MCF 10A (cell line): ENCODE measurements at places on chromosomes 3 and 15.

GRCh38 chr3:140092848-140093536 lies 158.0 kb downstream of the CLSTN2 start:
- no peak for DNase-seq

- no peak for DNase-seq
Observed at GRCh38 chr3:805326-805725, 287.5 kb upstream of the CNTN6 start.

DNA sequence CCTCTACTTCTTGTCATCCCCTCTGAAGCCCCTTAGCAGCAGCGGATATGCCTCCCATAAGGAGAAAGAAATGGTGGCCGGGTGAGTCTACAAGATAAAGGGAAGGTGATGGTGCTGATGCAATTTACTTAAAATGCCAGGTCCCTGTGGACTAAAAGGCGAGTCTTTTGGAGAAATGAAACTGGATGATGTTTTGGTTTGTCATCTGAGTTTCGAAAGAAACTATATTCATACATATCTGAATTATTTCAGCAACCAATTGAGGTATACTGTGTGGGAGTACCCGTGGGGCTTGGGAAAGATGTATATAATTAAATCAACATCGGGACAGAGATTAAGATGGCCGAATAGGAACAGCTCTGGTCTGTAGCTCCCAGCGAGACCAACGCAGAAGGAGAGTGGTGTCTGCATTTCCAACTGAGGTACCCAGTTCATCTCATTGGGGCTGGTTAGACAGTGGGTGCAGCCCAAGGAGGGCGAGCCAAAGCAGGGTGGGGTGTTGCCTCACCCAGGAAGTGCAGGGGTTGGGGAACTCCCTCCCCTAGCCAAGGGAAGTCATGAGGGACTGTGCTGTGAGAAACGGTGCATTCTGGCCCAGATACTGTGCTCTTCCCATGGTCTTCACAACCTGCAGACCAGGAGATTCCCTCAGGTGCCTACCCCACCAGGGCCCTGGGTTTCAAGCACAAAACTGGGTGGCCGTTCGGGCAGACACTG lies 210.6 kb upstream of the CHRM5 start:
- DNase-seq = no peak

DNA sequence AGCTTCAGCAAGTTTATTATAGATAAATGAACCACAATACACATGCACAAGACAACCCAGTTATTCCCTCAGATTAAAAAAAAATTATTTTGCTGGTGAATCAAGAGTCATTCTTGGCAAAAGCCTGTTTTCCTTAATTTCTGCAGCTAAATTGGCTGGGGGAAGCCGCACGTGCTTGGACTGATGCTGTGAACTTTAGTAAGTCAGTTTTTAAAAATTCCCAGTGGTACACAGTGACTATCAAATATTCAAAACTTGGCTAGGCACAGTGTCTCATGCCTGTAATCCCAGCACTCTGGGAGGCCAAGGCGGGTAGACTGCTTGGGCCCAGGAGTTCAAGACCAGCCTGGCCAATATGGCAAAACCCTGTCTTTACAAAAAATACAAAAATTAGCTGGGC lies 23.9 kb downstream of the EHD4 start:
- DNase-seq = no peak

DNA sequence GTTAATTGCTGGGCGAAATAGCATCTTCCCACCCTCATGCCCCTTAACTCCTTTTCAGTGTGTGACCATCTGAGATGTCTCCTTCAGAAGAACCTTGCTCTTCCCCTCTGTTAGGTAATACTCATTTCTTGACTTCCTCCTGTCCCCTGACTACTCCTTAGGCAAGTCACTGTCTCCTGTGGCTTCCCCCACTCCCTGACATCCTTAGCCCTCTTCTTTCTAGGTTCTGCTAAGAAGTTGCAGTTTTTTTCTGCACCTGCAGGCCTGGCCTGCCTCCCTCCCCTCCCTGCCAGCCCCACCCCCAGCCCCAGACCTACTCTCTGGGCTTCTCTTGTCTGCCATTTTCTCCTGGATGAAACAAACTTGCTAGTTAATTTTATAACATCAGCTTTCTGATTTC lies 15.2 kb upstream of the EID1 start:
- DNase-seq = no peak

DNA sequence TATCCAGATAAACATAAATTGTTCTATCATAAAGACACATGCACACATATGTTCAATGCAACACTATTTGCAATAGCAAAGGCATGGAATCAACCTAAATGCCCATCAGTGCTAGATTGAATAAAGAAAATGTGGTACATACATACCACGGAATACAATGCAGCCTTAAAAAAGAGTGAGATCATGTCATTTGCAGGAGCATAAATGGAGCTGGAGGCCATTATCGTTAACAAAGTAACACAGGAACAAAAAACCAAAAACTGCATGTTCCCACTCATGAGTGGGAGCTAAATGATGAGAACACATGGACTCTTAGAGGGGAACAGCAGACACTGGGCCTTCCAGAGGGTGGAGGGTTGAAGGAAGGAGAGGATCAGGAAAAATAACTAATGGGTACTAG lies 79.2 kb downstream of the SH3GL3 start:
- DNase-seq = no peak

GRCh38 chr3:157444797-157445184 lies 8.1 kb downstream of the PTX3 start:
- no peak for DNase-seq

- no peak for DNase-seq
Observed at GRCh38 chr15:60079210-60079609, 75.1 kb downstream of the FOXB1 start.

- no peak for DNase-seq
Observed at GRCh38 chr3:23115171-23115877, 87.8 kb upstream of the UBE2E2 start.

GRCh38 chr15:74374648-74375302 lies 7.3 kb upstream of the CYP11A1 start:
- no peak for DNase-seq

DNA sequence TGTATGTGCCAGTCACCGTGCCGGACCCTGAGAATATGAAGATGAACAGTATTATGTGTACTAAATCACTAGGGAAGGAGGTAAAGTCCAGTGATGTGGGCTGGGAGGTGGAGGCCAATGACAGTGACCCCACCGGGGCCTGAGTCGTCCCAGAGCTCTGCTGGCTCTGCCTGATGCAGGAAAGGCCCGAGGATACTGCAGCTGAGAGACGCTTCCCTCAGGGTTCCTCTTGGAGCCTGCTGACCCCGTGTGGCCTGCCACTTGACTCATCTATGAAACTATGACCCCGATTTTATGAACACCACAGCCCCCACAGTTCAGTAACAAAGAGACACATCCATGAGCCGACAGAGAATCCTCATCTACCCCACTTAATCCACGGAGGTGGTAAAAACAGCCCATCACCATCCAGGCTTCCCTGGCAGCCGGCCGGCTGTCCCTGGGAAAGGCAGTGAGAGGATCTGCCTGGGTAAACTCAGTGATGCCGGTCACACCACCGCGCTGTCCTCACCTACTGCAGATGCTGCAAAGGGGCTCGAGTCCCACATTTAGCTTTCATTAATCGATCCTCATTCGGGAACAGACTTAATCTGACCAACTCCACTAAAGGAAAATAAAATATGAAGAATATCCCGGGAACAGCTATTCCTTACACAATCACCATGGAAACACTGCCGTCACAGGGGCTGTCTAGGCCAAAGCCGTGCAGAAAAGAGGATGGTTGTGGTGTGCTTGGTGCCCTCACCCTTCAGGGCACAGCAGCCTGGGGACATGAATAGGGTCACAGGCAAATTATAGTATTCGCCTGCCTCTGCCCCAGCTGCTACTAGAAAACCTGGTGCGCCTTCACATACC lies 82.9 kb downstream of the ARRDC4 start:
- DNase-seq = no peak

DNA sequence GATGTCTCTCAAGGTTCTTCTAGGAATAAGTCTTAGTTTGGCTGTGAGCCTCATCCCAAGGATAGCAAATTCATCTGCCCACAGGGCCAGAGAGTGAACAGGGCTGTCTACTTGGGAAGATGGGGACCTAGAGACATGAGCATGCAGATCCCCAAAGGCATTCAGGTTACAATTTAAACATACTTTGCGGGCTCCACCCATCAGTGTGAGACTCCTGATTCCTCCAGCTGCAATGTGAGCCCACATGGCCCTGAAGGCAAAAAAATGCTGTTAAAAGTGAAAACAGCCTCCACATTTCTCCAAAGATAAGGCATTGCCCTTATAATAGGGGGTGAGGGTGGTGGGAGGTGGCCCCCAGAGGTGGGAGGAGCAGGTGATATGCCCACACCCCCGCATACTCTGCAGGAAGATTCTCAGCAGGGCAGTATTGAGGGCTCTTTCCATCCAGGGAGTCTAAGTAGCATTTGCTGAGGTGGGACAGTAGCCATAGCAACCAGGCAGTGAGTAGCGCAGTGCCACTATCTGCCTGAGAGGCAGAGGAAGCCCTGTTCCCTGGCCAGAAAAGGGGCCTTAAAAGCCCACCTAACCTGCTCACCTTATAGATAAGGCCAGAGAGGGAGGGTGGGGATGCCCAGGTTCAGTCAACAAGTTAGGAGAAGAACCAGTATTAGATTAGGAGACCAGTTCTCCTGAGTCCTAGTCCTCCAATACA lies 31.2 kb downstream of the TGM4 start:
- DNase-seq = no peak

DNA sequence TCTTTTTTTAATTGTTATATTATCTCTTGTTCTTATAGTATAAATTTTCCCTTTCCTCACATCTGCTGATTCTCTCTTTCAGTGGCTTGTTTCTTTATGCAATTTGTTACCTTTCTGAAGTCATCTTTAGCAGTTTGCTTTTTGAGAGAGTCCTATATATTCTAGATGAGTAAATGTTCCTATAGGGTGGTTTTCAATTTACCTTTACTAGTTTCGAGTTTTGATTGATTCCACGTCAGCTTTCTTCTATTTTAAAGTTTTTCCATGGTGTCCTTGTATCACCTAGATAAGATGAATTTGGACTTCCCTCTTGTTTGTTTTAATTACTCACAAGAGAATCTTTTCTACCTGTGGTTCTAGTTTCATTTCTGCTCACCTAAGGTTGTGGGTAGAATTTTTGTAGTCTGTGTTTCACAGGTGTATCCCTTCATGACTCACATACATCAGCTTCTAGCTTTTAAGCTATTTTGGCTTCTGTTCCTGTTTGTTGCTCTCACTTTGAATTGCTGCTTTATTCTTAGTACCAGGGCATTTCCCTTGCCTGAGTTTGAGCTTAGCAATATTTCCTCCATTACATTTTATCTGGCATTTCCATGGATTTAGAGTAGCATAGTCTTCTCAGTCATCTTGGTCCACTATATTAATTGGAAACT lies 6.4 kb downstream of the TEX9 start:
- peak; percentile 25 for DNase-seq

- DNase-seq = no peak
Observed at GRCh38 chr3:175837962-175838361, 978.8 kb downstream of the NAALADL2 start.

DNA sequence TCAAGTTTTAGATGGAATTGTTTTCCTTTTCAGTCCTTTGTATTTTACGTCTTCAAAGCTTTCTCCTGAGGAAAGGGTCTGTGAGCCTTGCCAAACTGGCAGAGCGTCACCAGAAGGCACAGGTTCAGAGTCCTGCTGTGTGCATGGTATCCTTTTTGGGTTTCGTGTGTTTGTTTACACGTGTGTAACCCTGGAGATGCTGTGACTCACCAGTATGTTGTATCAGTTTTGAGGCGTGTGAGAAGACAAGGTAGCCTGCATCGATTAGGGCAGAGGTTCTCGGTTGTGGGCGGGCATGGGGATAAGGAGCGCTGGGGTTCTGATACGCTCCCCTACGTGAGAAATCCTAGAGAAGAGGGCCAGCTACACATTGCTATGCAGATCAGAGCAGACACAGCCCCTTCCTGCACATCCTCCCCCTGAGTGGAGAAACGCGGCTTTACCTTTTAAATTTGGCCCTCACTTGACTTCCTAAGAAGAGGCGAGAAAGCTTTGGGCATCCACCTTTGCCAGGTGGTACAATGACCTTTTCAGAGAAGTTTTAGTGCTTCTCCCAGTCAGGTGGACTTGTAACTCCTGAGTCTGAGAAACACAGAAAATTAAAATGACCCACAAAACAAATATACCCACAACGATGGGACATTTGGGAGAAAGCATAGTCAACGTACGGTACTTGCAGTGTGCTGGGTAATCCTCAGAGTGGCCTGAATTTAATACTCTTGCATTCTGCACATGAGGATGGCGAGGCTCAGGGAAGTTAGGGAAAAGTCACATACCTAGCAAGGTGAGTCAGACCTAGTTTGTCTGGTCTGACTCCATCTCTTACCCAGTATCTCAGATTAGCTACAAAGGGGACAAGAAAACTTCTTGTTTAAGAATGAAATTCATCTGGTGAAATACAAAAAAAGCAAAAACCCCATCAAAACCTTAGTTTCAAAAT lies 38.1 kb downstream of the TRAK1 start:
- DNase-seq = peak; percentile 54

DNA sequence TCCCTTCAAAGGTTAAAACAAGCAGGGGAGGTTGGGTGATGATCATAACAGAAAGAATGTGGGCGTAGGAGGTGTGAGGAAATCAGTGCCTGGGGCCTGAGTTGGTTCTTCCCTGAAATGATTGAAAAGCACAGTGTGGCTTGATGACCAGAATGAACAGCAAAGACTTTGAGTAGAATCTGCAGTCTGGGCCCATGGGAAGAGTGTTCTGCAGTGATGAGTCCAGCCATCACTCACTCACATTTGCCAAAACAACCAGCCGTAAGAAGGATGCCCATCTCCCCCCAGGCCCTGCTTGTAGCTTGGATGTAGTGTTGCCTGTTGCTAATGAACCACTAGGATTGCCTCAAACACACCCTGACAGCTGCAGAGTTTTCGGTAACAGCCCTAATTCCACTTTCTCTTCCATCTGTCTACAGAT lies 67.9 kb downstream of the VGLL3 start:
- DNase-seq = peak; percentile 95

- DNase-seq = no peak
Observed at GRCh38 chr15:45631776-45632175, 3.1 kb upstream of the SQOR start.

- DNase-seq = no peak
Observed at GRCh38 chr3:94374439-94375161, 311.7 kb downstream of the NSUN3 start.

DNA sequence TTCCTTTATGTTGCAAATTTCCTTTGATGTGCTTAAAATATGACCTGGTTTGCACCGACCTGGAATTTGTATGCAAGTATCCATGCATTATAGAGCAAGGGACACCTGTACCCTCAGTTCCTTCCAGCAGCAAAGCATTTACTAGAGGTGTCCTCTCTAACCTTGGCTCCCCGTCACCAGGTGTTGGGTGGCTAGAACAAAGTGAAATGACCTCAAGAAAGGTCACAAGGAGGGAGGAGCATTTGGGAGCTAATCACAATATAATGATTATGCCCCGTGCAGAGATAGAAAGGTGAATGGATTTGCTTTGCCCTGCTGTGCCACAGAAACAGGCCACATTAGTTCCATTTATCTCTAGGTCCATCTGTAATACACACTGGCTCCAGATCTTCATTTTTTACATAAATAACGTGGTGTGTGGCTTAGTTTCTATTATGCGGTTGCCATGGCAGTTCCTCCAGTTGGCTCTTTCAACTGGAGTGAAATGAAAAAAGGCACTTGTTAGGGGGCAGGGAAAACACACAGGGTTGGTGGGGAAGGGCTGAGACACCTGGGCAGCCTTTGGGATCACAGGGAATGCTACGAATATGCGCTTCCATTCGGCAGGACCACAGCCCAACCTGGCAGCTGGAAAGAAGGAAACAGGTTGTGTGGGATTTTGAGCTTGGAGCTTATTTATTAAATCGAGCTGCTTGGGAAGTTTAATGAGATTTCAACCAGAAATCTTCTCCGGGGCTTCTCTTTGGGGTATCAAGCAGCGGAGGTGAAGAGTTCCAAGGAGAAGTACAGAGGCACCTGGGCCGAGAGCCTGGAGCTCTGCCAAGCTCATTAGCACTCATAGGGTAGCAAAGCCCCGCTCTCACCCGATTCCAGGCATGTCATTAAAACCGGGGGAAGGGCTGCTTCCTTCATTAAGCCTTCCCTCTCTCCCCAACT lies 233.5 kb upstream of the ST8SIA2 start:
- DNase-seq = no peak
